ENCODE measurements at places on chromosomes 5 and 9.

DNA sequence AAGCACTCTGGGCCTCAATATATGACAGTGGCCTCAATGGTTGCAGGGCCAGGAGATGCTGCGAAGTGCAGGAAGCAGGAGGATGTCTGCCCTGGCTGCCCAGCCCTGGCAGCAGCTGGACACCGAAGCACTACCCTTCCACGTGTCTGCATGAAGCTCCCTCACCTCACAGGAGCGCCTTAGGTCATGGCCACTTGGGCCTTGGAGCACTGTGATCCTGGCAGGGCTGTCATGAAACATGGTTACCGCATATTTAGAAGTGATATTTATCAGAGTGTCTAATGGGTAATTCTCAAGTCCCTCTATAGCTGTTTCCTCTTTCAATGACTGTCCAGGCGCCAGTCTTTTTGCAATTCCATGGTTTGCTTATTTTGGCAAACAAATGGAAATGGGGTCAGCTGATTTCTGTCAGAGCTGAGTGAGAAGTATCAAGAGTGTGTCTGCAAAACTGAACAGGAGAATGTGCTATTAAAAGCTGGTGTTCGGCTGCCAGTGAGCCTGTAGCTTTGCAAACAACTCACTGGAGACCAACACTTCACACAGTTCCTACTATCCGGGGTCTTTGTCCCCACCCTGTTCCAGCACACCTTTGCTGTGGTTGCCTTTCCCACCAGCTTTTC, 285.9 kb downstream of the KIF4B start:
- DNase-seq: no peak

DNA sequence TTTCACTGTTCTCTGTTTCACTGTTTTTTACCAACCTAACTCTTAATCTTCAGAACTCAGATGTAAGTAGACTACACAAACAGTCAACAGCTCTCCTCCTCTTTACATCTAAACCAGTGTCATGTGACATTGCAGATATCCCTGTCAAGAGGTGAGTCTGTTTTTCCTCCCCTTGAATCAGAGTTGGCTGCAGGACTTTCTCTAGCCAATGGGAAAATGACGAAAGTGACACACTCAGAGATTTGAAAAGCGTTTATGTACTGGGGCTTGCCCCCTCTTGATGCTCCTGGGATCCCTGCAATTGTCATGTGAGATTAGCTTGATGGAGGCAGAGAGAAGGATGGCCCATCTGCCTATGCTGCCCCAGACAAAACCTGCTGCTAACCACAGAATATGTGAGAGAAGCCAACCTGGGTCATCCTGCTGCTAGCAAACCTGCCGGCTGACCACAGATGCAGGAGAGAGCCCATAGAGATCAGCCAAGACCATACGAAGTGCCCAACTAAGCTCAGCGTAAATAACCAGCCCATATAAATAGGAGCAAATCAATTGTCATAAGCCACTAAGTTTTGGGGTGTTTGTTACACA, 111.1 kb downstream of the ASTN2 start:
- no peak for DNase-seq

DNA sequence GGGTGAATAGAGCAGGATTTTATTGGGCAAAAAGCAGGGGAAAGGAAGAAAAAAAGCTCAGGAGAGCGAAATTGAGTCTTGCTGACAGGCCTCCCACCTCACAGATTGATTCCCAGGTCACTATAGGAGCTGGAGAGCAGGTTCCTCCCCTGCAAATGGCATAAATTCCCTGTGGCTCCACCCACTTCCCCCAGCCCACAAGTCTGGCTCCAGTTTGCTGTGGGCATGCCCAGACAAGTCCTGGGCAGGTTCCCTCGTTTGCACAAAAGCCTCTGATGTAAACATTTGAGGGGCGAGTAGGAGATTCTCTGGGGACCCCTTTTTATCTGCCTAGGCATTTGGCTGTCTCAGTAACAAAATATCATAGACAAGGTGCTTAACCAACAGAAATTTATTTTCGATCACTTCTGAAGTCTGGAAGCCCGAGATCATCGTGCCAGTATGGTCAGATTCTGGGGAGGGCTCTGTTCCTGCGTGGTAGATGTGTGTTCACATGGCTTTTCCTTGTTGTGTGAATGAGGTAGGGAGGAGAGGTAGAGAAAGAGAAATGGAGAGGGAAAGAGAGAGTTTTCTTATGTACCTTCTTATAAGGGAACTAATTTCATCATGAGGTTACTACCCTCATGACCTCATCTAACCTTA, 614.5 kb downstream of the MAT2B start:
- no peak for DNase-seq

DNA sequence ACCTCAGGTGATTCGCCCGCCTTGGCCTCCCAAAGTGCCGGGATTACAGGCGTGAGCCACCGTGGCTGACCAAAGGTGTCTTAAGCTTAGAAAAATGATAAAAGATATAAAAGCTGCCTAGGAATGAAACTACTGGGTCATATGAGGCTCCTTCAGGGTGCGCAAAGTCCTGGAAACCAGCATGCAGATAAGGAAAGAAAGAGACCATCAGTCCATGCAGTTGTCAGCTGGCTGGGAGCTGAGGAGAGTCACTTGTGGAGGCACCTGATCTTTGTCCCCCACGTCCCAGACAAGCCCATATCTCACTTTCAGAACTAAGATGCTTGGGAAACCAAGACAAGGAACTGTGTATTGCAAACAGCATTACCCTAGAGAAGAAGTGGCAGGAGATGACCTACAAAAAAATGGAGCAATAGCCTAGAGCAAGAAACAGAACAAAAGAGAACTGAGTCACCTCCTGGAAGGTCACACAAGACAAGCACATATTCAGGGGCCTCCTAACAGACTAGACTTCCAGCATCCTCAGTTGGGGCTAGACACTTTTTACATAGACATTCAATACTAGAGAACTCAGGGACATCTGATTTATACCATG, 2.8 kb upstream of the CCDC125 start:
- peak; percentile 57 for DNase-seq

GRCh38 chr5:102747386-102748166, 7.5 kb upstream of the PAM start:
- no peak for DNase-seq

Data from M059J (cell line).